D721Med (cell line): ENCODE measurements at places on chromosomes 2 and 18.

- no peak for DNase-seq
Observed at GRCh38 chr2:213238753-213239495, 45.3 kb upstream of the SPAG16 start.

GRCh38 chr2:29213888-29214291, 98.7 kb downstream of the CLIP4 start:
- no peak for DNase-seq

DNA sequence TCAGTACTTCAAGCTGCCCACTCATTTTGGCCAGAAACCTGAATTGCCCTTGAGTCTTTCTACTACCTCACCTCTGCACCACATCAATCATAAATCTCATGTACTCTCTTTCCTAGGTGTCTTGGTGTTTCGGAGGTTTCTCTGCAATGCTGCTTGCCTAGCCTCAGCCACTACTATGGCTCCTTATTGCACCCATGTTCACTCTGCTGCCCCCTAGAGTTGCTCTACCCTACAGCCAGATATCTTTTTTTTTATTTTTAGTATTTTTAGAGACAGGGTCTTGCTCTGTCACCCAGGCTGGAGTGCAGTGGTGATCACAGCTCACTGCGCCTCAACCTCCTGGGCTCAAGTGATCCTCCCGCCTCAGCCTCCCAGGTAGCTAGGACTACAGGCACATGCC, 413.0 kb downstream of the PTPRM start:
- DNase-seq: no peak

- DNase-seq: no peak
Observed at GRCh38 chr2:69481421-69481820, 44.2 kb upstream of the NFU1 start.

DNA sequence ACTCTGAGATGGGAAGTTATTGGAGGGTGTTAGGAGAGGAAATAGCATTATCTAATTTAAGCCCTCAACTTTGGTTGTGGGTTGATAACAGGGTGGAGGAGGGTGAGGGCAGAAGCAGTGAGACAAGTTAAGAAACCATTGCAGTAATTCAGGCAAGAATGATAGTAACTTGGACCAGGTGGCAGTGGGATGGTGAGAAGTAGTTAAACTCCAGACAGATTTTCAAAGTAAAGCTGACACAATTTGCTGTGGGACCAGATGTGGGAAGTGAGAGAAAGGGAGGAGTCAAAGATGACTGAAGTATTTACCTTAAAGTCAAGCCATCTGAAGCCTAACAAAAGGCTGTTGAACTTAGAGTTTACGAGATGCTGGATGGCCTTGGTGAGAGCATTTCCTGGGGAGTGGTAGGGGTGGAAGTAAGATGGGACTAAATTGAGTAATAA, 163.2 kb upstream of the KLF7 start:
- no peak for DNase-seq

DNA sequence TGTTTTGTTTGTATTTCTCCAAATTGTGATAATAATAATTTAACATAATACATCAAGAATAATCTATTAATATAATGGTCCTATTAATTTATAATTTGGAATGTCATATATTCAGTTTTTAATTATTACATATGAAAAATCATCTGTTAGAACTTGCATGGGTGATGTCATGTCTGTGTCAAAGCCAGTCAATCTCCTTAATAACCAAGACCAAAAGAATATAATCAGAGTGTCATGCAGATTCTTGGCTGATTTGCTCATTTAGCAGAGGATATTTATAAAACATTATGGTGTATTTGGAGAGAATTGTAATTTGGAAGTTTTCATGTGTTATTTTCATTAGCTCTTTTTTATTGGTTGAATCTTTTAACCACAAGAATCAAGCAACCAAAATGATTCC, 96.4 kb downstream of the PIK3C3 start:
- DNase-seq: no peak

GRCh38 chr2:14903709-14904374, 271.3 kb downstream of the LRATD1 start:
- peak; percentile 40 for DNase-seq

DNA sequence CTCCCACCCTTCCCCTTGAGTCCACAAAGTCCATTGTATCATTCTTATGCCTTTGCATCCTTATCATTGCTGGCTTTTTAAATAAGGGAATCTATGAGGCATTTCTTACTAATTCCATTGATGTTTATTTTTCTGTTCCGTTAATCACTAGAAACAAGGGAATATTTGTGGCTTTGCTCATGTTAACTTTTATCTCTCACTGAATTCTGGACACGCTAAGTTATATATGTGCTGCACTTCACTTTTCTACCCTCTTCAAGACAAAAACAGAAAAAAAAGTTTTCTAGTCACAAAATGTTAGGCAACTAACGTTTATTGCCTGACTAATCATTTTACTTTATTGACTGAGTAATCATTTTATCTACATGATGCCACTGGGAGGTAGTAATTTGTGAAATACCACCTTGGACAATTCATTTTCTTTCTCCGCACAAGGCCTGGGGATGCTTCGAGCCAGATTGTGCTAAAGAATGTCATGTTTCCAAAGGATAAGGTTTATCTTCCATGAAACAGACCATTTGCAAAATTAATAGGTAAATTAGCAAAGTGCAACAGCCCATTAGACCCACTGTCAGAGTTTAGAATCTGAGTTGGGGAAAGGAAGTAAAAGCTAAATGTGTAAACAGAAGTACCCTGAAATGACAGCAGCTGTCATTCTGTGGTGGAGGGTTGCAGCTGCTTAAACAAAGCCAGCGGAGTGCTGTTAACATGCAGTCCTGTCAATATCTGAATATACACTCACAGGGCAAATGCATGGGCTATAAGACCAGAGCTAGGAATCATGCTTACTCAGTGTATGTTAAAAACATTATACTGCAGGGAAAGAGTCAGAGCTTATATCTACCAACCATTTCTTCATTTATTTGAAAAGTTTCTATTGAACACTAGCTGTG, 658.7 kb downstream of the CNTNAP5 start:
- DNase-seq: no peak

DNA sequence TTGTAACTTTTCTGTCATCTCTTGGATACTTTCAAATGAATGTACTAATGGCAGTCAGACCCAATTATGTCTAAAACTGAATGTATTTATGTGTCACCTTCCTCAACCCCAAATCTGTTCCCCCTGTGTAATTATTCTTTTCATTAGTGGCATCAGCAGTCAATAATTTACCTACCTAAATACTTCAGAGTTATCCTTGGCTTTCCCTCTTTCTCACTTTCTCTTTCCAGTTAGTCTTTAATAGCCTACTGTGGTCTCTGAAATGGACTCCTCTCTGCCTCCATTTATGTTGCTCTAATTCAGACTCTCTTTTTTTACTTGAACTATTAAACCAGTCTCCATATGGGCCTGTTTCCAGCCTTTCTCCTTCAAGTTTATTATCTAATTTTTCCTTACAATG, 21.0 kb downstream of the C18orf63 start:
- no peak for DNase-seq

GRCh38 chr2:95270541-95271081, 3.6 kb upstream of the PROM2 start:
- DNase-seq: no peak

DNA sequence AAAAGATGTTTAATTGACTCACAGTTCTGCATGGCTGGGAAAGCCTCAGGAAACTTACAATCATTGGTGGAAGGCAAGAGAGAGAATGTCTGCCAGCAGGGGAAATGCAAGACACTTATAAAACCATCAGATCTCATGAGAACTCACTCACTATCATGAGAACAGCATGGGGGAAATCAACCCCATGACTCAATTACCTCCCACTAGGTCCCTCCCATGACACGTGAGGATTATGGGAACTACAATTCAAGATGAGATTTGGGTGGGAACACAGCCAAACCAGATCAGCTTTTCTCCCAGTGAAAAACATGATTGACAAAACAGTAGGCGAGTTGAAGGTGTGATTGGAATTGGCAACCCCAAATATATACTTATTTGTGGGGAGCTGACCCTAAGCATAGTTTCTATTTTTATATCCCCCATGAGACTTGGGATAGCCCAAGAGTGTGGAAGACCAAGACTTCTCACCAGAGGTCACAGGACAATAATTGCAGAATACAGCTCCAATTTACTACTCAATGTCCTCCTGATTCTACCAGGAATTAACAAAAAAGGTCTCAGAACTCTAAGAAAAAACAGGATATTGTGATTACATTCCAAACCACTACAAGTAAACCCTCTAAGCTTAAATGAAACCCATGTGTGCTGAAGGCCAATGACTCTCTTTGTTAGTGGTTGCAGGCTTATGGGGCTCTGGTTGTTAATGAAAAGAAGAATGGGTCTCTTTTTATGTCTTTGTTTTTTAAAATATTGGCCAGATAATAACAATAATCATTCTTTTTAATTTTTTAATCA, 96.1 kb upstream of the PIK3C3 start:
- DNase-seq: no peak

DNA sequence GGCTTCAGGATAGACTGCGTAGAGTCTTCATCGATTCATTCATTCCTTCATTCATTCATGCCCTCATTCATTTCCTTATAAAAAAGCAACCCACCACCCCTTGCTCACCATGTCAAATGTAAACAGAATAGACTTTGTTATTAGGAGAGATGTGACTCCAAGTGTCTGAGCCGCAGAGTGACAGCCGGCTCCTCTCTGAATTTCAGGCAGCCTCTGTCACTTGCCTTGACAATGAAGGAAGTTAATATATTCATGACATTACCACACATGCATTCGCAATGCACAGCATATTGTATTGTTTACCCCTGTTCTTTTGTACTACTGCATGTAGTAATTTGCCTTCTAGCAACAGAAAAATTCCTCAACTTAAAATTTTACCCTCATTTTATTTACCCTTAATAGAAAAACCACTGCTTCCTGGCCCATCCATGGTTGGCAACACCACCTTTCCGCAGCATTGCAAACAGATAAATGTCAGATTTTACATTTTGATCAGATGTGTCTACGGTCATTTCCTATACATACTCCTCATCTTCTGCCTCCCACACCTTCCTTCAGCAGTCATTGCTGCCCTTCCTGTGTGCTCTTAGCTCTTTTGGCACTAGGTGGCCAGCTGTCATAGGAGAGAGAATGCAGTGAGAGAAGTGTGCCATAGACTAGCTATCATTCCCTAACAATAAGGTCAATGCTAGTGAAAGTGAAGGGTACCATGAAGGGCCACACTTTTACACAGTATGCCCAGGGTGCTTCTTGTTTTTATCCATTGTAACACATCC, 1090.8 kb downstream of the BCL11A start:
- no peak for DNase-seq

- DNase-seq: no peak
Observed at GRCh38 chr2:226354434-226354833, 445.2 kb downstream of the IRS1 start.
